ENCODE measurements at places on chromosomes 16 and 17. TPM values are rescaled to one million over a fixed set of nuclear protein-coding genes. Genes with fewer than 3 reads are reported as not detected.

SLC2A4 gene
- not detected for total RNA-seq

PSMC5 gene
- 169 TPM for total RNA-seq

PPP1R27 gene
- not detected for total RNA-seq

ASPA gene
- not detected for total RNA-seq

RCVRN gene
- not detected for total RNA-seq

EPOP gene
- 16.5 TPM for total RNA-seq

CD7 gene
- 405 TPM for total RNA-seq

C17orf107 gene
- total RNA-seq, result 1.3 TPM

SCARF1 gene
- total RNA-seq, result 11.1 TPM
